PC-3 (cell line): ENCODE measurements at places on chromosomes 5 and 9.

DNA sequence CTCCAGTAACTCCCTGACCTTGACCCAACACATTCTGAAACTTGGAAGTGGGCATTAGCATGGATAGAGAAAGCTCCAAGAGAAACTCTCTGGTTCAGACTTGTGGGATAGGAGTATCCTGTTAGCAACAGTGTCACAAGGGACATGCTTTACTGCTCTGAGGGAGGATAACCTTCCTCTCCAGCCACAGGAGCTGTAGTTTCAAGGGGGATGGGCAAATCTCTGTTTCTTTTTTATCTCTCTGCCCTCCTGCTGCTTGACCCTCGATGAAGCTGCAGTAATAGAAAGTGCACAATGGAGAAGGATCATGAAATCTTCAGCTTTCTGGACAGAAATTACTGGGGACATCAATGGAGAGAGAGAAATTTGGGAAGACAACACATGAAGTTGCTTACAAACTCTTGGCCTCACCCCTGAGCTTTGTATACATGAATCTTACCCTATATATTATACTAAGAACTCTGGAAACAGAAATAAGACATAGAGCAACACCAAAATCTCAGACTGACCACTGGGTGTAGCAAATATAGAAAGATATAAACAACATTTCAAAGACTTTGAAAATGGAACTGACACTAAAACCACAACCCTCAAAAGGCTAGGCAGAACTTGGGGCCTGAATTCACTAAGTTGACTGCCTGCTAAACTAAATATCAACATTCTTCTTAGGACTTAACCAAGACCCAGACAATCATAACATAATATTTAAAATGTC is 471.0 kb upstream of the MEF2C start:
- DNase-seq: no peak

DNA sequence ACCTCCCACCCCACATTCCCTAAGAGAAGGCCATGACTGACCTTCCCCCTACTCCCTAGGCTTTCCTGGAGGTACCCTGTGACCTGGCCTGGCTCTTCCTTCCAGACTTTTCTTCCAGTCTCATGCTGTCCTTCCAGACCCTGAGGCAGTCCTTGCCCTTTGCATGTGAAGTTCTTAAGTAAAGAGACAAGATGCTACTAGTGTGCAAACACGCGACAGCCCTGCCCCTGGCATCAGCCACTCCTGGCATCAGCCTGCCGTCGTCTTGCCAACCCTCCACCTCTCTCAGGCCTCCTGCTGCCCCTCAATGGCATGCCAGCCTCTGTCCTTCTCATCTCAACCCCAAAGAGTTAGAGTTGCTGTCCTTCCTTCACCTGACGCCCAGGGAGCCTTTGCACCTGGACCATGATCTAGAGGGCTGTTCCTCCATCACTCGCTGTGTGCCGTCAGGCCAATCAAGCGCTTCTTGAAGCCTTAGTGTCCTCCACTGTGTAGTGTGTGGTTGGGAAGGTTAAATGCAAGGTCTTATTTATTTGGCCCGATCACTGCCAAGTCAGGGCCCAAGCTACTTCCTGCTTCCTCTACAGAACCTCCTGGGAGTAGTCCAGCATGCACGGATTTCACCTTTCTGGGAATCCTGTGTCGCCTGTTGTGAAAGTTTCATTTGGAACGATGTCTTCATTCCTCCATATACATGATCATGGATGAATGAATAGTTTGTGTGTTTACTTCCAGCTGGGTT is 61.9 kb downstream of the WWC1 start:
- peak; percentile 46 for DNase-seq

DNA sequence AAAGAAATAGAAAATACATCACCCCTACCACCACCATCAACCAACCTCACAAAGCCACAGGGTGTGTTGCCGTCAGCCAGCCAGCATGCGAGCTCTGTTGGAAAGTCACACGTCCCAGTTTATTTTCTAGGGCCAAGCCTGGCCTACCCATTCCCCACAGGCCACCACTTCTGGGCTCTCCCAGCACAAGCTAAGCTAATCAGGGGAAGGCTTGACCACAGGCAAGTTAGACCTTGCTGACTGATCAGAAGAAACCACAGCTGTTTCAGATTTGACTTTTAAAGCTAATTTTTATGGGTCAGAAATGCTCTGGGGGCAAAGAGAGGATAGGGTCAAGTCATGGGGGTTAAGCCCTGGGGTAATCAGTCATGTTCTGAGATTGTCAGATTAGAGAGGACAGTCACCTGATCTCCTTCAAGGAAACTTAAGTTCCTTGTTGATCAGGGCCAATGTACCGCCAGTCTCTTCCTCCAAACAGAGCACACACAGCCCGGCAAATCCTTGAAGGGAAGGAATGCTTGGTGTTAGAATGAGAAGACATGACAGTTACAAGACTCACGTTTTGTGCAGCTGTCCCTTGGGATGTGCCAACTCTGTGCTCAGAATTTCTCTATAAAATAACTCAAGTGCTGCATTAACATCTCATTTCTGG is 7.6 kb downstream of the SHB start:
- no peak for DNase-seq

DNA sequence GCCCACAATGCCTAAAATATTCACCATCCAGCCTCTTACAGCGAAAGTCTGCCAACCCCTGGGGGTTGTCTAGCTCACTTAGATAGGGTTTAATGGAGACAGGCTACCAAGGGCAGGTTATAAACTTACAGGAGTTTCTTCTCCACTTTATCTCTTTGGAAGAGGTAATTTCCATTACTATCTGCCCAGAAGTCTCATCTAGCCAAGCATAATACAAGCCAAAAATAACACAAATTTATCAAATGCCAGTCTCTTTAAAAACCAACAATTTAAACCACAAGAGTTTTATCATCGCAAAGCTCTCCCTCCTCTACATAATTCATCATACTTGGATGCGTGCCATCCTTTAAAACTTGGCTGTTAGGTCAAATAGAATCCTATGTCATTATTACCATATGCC is 6.2 kb downstream of the RBM22 start:
- DNase-seq: peak; percentile 43

DNA sequence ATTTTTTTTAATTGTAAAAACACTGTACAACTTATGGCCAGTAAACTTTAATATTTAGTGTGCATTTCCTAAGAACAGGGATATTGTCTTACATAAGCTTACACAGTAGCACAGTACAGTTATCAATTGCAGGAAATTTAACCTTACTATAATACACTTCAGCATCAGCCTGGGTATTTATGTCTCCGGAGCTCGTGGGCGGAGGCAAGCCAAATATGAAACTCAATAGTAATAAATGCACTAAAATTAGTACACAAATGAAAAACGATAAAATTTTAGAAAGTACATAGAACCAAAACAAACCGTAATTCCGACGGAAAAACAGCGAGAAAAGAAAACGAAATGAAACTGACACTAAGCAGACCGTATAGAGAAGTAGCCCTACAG is 91.2 kb downstream of the ANXA2R start:
- DNase-seq: no peak

- peak; percentile 73 for DNase-seq
Measured at GRCh38 chr5:137629646-137630045, 106.2 kb downstream of the KLHL3 start.

DNA sequence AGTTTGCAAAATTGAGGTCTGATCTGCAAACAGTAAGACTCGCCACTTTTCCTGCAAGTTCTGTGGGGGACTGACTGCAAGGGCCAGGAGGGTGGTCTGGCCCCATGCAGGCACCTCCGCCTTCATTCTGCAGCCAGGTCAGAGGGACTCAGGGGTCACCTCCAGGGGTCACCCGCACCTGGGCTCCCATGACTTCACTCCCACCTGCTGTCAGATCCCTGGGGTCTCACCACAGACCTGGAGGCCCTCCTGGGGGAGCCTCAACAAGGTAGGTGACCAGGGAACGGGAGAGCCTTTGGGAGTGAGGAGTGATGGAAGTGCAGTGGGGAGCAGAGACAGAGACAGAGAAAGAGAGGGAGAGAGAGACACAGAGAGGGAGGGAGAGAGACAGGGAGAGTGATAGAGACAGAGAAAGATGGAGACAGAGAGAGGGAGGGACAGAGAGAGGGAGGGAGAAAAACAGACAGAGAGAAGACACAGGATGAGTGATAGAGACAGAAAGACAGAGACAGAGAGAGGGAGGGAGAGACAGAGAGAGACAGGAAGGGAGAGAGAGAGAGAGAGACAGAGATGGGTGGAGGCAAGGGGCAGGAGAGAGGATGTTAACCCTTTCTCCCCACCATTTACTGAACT is 41.5 kb upstream of the SLC6A19 start:
- DNase-seq: no peak

GRCh38 chr5:38112938-38113337 is 145.4 kb upstream of the EGFLAM start:
- DNase-seq: no peak

- DNase-seq: peak; percentile 21
Measured at GRCh38 chr5:129459777-129460671, at the start of gene ADAMTS19. Gene ADAMTS19 (plus strand): TSS chr5:129460298. CDS start chr5:129460392, 94 bp downstream.

DNA sequence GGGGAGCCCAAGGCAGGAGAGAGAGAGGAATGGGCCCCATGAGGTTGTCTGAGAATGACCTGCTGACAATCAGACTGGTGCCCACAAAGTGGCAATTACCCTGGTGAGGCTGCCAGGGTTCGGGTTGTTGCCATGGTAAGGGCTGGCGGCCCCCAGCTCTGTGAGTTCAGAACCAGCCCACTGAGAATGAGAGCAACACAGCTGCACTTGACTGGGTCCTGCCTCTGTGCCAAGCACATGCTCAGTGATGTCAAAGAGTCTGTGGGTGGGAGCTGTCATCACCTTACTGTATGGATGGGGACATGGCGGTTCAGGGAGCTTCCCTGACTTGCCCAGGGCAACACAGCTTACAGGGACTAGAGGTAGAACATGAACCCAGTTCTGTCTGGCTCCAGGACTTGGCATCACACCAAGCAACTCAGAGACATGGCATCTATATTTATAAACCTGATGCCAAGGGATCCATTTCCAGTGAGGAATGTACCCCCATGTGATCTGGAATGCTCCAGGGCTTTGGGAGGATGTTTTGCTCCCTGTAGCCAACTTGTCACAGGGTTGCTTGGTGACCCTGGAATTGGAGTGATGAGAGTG is 38.2 kb upstream of the TEX48 start:
- peak; percentile 70 for DNase-seq

DNA sequence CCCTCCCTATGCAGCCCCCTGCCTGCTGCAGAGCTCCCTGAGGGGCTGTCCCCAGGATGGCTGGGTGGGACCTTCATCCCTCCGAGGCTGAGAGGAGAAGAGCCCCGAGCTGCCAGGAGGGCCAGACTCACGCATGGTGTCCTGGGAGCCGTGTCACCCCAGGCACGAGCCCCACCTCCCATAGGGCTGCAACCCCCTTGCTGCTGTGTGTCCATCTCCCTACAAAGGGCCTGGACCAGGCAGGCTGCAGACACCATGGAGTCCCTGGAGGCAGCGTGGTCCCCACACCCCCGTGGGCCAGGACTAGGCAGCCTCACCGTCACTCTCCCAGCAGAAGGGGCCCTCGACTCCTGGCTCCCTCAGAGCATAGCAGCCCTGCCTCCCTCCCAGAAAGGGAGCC is 11.2 kb upstream of the SEC16A start:
- no peak for DNase-seq

DNA sequence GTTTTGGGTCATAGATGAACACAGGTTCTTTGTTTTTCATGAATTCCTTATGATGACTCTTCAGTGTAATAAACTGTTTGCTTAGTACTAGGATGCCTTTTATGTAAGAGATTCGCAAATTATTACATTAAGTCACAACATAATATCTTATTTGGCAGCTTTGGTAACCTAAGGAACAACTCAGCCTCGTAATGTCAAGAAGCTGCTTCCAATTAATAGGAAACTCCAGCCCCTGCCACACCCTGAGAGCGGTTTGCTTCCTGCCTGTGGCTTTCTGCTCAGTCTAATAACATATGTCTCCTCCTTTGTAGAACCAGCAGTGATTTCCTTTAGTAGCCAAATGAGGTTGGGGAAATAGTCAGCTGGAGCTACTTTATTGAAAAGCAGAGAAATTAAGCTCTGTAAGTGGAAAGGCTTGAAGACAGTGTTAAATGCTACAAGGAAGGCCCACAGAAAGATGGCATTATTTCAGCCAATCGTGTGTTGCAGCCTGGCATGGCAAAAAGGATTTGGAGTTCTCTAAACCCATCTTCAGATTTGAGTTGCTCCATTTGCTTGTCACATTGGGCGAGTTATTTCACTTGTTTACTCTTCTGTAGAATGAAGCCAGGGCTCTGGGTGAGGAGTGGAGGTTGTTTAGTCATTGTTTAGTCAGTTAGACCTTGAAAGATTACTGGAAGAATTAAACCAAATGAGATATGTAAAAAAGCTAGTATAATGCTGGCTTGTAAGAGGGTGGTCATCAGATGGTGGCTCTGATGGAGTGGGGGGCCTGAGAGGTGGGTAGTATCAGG is 54.1 kb downstream of the MTAP start:
- peak; percentile 55 for DNase-seq

GRCh38 chr9:35951736-35952135 is 6.2 kb downstream of the OR2S2 start:
- DNase-seq: peak; percentile 53

- DNase-seq: no peak
Measured at GRCh38 chr9:134340475-134341160, 14.4 kb downstream of the RXRA start.

GRCh38 chr5:133341296-133341695 is 271.0 kb downstream of the FSTL4 start:
- DNase-seq: no peak

DNA sequence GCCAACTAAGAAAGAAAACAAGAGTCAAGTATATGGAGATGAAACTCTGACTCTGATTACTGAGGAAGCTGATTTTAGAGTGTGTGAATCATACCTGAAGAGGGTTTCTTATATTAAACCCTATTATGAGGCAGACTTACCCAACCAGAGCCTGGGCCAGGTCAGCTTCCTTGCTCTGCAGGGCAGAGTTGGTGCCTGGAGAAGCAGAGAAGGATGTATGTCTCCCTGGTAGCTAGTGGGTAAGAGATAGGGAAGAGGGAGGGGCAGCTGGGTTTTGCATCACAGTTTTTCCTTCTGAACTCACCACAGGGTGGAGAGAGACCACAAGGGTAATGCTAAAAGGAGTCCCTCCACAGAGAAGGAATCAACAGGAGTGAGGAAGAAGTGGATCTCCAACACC is 104.1 kb downstream of the CMYA5 start:
- DNase-seq: no peak

GRCh38 chr5:150227606-150228273 is 37.9 kb downstream of the SLC6A7 start:
- DNase-seq: no peak

DNA sequence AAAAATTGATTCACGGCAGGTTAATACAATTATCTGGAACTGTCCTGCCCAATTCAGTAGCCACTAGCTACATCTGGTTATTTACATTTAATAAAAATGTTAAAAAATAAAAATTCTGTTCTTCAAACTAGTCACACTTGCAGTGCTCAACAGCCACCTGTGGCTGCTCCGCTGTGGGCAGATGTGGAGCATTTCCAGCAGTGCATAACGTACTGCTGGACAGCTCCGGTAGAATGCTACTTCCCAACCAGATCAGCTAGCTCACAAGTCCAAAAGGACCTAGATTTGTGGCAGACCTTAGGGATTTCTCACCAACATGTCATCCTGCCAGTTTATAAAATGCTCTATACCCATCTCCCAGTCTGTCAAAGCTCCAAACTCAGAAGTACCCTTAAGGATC is 42.8 kb downstream of the SETX start:
- DNase-seq: no peak
